NCI-H2081 (cell line): ENCODE measurements at places on chromosomes 6 and 20.
A peak's percentile ranks its signal among the peaks of the same experiment; 100 is the strongest.

DNA sequence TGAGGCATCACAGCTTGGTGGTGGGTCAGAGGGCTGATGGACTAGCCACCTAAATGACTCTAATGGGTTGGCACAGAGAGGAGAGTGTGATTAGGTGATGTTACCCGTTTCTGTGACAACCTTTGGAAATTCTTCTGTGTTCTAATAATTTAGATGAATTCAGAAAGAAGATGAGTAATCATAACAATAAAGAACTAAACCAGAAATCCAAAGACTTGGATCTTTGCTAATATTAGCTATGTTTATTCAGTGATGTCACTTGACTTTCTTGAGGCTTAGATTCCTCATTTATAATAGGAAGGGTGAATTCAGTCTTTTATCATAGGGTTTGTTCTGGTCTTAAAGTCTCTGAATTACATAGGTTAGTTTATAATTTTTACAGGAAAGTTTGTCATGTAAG, 19.9 kb downstream of the CRYBG1 start:
- no peak for DNase-seq

GRCh38 chr6:57324538-57324937, 7.1 kb downstream of the PRIM2 start:
- DNase-seq: peak; percentile 9

- no peak for DNase-seq
Measured at GRCh38 chr6:108872141-108872557, 23.9 kb downstream of the ARMC2 start.

DNA sequence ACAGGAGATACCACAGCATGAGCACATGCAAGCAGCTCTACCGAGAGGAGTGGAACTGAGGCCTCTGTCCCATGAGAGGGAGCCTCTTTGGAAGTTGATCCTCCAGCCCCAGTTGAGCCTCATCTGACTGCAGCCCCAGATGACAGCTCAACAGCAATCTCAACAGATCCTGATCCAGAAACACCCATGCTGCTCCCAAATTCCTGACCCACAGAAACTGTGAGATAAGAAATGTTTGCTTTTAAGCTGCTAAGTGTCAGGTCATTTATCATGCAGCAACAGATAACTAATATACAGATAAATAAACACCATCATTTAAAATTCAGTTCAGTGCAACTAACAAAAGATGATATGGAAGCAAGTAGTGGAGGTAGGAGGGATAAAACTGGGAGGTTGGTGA, 4.8 kb upstream of the ARFGEF2 start:
- DNase-seq: no peak

DNA sequence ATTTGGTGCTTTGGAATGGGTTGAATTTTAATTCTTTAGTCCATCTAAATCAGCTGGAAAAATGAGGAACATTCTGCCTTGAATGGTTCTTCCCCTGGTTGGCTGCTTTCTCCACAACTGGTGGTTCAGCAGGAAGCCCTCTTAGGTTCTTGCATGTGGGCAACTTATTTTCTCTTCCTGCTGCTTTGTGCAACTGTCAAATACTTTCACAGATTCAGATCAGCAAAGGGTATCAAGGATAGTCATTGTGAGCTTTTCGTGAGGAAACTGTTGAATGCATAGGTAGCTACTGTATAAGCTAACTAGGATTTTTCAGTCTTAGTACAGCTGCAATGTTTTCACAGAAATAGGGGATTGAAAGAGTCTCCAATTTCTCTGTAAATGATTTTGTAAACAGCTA, 72.9 kb upstream of the MRAP2 start:
- DNase-seq: no peak

GRCh38 chr6:13355043-13355945, 27.0 kb upstream of the TBC1D7 start:
- no peak for DNase-seq

DNA sequence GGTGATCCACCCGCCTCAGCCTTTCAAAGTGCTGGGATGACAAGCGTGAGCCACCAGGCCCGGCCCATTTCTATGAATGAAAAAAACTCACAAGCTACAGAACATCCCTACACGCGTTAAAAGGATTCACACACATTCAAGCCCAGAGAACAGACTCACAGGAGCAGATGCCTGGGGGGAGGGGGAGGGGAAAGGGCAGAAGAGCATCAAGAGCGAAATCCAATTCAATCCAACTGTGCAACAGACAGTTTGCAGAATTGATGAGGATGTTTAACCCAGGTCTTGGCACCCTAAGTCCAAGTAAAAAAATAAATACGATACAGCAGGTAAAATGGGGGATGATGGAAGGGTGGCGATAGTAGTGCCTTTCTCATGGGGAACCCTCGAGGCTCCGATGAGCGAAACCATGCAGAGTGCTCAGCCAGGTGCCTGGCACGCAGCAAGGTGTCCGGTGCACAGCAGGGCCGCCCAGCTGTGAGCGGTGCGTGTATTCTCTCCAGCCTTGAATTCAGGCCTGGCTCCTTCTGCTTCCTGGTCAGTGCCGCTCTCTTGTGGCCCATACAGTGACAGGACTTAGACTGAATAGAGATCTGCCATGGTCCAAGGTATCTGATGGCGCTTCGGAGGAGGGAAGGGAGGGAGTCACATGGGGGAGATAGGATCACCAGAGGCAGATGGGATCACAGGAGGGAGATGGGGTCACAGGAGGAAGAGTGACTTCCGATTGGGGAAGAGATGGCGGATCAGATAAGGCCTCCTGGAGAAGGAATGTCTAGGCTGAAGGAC, 35.4 kb upstream of the ANGPT4 start:
- no peak for DNase-seq

DNA sequence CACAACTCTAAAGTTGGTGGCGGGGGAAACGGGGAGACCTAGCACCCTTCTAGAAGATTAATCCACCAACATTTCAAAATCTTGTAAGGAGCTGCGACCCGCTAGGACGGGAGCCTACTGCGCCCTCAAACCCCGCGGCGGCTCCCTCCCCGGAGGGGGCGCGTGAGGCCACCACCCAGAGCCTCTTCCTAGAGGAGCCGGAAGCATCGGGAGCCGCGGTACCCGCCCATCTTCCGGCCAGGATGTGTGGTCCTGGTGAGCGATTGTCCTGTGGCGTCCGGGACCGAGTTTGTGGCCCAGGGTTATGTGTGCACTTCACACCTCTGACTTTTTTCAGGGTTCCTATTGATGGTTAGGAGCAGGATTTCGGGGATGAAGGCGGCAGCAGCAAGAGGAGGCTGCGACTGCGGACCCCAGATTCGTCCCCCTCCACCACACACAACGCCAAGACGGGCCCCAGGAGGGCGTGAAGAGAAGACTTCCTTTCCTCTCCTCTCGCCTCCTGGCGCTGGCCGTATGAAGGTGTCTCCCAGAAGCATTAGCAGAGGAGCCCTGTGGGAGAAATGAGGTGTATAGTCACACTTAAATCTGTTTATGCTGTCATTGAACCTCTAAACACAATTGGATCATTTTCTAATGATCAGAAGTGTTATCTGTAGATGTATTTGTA, 10.7 kb downstream of the ZNF165 start:
- DNase-seq: no peak

- DNase-seq: no peak
Measured at GRCh38 chr6:134253681-134254080, 64.2 kb downstream of the SGK1 start.

GRCh38 chr6:65776332-65776731, 69.3 kb upstream of the EYS start:
- no peak for DNase-seq

DNA sequence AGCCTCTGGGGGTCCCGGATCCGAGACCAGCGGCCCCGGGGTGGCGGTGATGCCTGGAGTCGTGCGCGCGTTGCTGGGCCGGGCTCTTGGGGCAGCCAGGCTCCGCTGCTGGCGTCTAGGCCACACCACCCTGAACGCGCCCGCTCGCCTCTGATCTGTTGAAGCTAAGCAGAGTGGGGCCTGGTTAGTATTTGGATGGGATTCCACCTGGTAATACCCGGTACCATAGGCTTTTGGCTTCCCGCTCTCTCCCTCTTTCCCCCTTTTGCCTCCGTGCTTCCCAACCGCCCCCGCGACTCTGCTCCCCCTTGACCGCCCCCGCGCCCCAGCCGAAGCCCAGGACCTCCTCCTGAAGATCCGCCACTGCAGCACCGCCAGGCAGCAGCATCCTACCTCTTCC, 1383.5 kb upstream of the DEFB115 start:
- DNase-seq: no peak

DNA sequence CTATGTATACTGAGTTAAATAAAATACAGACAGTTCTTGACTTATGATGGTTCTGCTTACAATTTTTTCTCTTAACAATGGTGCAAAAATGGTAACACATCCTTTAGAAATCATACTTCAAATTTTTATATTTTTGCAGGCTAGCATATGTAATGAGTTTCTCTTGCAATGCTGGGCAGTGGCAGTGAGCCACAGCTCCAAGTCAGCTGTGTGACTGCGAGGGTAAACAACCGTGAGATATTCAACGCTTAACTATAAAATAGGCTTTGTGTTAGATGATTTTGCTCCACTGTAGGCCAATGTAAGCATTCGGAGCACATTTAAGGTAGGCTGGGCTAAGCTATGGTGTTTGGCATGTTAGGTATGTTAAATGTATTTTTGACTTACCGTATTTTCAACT, 136.1 kb downstream of the PLCB4 start:
- DNase-seq: peak; percentile 19

- DNase-seq: no peak
Measured at GRCh38 chr6:152206072-152206818, 398.8 kb downstream of the ESR1 start.

DNA sequence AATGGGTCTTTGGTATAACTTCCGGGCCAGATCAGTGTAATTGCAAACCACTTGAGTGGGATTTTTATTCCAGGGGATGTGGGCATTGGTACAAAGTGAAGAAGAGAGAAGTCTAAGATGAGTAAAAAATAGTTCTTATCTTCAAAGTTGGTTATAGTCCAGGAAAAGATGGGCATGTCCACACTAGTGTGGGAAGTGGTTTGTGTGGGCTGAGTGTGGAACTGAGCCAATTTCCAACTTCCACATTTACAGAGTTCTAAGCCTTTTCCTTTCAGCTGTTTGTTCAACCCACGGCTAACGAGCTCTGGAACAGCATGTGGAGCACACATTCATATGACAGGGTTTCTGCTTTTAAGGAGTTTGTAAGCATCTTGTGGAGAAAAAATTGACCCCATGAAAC, 72.3 kb upstream of the IFNGR1 start:
- no peak for DNase-seq
